ENCODE measurements at places on chromosomes 1 and 21.

- DNase-seq: no peak
These were observed 4.7 kb downstream of the SLC1A7 start for GRCh38 chr1:53137729-53138128.

GRCh38 chr1:201212056-201212455 lies 21.4 kb downstream of the IGFN1 start:
- DNase-seq: no peak

DNA sequence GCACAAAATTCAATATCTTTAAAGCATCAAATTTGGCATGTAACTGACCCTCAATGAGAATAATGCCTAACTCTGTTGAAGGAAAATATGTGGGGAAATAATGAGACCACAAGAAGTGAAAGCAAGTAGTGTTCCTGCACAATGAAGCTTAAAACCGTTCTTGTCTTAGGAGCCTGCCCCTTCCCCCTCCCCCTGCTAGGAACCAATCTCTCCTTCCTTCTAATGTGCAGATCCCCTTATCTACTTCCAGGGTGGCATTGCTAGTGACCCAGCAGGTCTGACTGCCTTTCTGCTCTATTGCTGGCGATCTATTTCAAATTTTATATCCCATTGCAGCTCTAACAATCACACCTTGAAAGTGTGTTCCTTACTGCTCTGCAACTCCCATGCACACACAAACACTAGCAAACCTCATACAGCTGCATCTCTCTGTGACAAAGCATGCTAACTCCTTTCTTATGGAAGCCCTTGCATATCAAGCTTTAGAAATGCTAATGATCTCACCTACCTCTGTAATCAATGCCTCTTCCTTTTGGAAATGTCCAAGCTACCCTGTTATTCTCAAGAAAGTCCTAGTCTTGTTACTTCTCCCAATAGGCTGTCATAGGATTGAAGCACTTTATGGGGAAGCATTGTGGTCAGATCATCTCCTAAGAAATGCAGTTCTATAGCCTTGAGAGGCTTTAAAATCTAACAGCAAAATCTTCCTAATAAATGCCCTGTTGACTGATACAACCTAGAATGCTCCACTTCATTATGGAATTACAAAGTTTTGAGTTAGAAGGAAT lies 26.5 kb downstream of the BCL9 start:
- no peak for DNase-seq

DNA sequence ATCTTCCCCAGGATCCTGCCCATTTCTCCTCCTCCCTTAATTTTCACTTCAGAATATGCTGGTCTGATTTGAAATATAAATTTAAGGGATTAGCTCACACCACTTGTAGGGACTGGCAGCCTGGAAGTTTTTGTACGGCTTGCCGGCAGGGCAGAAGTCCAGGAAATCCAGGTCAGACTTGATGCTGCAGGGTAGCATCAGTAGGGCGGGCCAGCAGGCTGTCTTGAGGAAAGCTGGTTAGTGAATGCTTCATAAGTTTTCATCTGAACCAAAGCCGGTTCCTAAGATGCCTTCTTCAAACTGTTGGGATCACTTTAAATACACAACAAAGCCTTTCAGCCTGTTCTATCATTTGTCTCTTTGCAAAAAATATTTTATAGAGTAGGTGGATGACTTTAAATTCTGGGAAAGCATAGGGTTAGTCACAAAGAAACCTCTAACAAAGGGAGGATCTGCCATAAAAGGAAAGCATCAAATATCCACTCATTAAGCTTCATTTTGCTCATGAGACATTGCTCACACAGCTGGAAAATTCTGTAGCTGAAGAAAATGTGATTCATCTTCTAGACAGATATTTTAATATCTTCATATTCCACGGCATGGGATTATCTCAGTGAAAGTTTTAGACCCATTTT lies 90.7 kb upstream of the GFI1 start:
- DNase-seq: peak; percentile 54

DNA sequence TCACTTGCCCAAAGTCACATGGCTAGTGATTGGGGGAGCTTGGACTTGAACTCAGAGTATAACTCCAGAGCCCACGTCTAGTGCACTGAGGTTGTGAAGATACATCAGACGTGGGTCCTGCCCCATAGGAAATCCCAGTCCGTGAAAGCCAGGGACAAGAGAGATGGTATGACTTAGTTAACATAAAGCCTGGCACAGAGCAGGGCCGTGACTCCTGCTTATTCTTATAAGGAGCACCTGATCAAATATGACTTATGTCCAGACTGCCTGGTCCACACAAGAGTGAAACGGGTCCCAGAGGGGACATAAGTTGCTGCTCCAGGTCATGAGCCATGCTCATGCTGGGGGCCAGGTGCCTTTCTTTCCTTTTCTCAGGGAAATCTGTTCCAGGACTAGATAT lies 166.3 kb upstream of the USP24 start:
- no peak for DNase-seq

DNA sequence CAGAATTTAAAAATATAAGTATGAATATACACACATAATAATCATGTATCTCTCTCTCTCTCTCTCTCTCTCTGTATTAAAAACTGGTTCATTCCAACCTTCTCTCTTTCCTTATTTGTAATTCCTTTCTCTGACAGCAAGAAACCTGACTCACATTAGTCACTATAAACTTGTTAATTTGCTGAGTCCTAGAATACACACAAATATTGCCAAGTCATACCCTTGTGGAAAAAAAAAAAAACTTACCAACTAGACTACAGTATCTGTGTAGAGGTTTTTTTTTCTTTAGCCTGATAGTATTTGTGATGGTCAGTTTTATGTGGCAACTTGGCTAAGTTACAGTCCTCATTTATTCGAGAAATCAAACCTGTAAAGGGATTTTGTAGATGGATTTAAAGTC lies 26.3 kb upstream of the NHLH2 start:
- no peak for DNase-seq

- no peak for DNase-seq
These were observed 69.9 kb downstream of the TOMM20 start for GRCh38 chr1:235058695-235059094.

DNA sequence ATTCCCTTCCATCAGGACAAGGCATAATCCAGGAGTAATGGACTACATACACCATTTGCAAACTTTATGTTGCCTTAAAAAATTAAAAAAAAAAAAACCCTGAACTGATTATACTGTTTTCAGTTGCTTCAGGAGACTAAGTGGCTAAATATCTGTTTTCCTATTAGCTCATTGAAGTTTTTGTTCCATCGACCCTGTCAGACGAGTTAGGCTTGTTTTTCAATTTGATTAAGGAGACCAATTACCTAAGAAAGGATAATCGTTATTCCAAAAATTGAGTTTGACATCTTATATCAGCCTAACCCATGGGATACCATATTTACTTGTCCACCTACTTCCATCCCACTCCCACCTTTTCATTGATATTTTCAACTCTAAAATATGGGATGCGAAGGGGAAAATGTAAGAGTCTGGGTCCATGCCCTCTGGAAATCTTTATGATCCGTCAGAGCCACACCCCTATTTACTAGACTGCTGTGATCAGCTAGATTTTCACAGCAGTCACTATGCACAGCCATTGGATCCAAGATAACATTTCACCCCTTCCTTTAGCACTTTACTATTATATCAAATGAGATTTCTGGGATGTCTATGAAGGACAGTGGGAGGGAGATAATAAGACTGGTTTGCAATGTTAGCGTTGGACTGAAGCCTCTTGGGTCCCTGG lies 41.0 kb downstream of the IL12RB2 start:
- no peak for DNase-seq

DNA sequence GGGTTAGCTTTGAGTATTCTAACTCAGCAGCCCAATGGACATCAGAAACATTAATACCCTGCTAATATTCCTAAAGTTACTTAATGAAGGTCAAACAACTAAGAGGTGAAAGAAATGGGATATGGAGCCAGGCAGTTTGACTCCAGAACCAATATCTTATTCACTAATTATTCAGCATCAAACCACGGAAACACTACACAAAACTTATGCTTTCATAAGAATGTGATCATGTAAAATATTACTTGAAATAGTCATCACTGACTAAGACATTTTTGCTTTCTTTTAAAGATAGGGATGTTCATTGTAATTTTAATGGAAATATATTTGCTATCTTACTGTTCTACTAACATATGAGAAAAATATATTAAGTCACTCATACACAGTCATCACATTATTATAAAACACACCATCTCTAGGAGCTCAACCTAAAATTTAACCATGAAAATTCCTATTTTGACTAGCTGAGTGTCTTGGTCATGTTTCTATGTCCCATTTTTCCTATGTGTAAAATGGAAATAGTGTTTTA lies 240.9 kb downstream of the KCTD3 start:
- no peak for DNase-seq

DNA sequence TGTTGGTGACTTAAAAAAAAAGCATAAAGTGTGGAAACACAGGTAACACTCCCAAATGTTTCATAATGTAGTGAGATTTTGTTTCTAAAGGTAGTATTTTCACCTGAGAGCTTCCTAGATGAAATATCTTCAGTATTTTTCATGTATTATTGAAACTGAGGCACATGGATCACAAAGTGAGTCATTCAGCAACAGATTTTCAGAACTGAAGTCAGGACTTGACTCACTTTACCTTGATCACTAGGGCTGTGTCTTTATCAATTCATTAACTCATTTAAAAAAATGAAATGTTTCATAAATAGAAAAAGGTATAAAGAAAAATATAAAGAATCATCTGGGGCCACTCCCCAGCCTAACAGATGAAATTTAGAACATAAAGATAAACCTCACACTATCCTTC lies 66.5 kb upstream of the RCC1 start:
- no peak for DNase-seq

DNA sequence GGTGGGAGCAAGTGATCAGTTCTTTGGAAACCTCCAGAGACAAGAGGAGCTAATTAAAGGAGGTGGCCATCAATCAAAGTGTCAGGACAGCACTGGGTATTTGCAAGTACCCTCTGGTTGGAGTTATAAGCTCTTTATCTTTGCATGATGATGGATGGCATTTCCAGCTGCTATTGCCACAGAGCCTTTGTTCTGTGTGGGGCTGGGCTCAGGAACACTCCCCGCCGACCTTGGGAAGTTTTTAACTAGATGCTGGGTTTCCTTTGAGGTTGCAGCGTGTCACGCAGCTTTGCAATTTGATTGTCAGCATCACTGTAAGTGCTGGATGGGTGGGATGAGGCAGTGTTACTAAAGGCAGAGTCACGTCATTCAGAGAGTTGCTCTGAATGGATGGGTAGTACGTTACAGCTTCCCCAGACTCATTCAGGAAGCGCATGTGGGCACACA lies 68.9 kb downstream of the CNIH3 start:
- no peak for DNase-seq

DNA sequence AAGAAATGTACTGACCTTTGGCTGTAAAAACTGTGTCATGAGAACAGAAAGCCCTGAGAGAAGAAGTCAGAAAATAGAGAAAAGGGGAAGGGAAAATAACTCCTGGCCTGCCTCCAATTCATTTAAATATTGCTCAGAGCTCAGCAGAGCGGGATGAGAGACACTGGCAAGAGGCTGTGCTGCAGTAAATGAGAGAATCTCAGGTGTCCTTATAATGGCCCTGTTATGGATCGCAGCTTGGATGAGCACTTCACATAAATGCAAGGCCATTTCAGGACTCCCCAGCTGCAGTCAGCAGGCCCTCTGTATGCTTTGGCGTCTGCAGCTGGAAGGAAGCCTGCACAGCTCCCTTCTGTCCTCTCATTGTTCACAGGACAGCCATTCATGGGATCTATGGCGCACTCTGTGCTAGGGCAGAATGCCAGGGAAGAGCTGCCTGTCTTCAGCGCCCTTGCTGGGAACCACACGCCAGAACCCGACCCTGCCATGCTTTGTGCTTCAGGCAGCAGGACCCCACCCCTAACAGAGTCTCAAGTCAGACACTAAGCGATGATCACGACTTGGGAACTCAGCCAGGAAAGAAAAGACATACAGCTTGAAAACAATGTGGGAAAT lies 20.7 kb upstream of the ABCB10 start:
- peak; percentile 12 for DNase-seq

DNA sequence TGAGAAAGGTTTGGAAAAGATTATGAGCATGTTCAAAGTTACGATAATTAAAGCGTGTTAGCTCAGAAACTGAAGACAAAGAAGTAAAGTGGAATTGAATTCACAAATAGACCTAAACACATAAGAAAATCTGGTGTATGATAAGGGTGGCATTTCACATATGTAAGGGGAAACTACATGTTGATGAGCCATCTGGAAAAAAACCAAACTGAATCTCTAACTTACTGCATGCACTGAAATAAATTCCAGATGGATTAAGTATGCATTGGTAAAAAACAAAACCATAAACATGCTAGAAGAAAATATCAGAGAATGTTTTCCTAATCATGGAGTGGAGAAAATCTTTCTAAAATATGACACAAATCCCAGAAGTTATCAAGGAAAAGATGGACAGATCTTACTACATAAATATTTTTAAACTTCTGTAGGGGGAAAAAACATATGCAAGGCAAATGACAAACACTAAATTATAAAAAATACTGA lies 34.0 kb upstream of the CTPS1 start:
- no peak for DNase-seq

Data from AG10803 (cell line).